ENCODE measurements at places on chromosomes 7 and 10.
A peak's percentile ranks its signal among the peaks of the same experiment; 100 is the strongest.

- no peak for DNase-seq
Observed at GRCh38 chr10:72105098-72105475, 16.7 kb upstream of the SPOCK2 start.

- no peak for DNase-seq
Observed at GRCh38 chr7:593324-594115, 73.9 kb upstream of the PDGFA start.

DNA sequence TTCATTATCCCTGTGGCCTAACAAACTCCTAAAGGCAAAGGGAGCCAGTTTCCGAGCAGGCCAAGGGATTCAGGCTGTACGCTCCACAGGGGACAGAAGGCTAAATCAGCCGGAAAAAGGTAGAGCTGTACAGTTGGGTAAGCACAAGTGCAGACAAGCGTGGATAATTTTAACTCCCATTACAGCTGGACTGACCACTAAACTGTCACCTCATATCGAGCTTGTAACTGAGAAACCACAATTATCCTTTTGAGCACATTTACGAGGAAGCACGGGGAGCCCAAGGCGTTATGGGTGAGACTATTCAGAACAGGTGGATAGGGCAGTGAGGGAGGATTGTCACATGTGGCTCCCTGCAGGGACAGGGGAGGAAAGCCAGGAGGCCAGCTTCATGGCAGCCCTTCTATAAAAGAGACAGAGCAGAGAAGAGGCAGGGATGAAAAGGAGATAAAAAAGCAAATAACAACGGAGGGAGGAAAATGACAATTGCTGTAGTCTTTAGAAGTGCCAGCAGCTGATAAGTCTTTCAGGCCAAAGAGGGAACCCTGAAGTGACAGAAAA, 288.0 kb downstream of the FGFR2 start:
- no peak for DNase-seq

GRCh38 chr10:129760416-129760815, 203.7 kb downstream of the EBF3 start:
- no peak for DNase-seq

DNA sequence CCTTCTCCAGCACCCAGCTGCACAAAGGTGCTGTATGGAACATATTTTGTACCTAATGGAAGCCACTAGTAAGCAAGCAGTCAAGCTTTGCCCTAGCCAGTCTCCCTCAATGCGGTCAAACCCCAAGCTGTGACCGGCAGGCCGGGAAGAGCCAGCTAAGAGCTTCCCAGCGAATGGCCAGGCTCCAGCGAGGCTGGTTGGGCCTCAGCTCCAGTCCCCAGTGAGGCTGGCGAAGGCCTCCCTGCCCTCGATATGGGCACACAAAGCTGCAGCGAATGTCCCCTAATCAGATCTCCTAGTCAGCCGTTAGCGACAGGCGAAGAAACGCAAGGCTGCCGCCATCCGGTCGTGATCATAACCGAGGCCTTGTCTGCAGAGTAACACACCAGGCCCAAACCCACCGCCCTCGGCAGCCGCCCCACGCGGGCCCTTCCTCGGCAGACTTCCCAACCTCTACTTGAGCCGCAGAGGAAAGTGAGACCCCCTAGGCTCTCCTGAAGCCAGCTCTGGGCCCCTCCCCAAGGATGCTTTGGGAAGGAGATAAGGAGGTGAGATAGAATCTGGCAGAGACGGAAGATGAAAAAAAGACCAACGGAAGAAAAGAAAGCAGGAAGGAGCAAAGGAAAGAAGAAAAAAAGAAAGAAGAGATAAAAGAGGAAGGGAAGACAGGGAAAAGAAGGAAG, 3.1 kb upstream of the HOXA9 start:
- DNase-seq: peak; percentile 49

DNA sequence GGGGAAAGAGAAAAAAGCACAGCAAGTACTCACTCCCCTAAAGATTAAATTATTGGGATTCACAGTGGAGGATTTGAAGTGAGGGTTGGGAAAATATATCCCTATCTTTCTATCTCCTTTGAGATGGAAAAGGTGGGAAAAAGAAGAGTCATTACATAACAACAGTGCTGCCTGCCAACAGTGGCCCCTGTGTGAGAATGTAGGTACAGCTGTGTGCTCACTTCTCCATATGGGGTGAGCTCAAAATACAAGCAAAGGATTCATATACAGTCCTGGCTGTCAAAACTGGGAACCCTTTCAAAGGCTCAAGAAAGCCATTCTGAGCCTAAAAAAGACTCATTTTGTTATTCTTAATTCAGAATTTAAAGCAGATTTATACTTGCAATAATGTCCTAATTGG, 458.5 kb downstream of the GPAM start:
- DNase-seq: no peak

DNA sequence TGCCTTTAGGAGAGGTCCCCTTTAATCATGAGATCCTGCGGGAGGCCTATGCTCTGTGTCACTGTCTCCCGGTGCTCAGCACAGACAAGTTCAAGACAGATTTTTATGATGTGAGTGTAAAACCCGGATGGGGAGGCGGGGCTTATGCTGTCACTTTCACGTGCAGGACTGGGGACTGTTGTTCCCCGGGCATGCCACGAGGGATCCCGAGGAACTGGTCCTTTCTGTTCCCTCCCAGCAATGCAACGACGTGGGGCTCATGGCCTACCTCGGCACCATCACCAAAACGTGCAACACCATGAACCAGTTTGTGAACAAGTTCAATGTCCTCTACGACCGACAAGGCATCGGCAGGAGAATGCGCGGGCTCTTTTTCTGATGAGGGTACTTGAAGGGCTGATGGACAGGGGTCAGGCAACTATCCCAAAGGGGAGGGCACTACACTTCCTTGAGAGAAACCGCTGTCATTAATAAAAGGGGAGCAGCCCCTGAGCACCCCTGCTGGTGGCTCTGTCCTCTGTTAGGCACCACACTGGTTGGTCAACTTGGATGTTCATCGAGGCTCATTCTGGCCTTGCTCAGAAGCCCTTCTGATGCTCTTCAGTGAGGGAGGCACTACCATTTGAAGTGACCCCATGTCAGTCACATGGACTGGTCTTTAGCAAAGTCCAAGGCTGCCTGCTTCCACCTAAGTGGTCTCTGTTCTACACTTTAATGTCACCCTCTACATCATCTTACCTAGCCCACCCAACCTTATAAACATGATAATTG, 2.8 kb downstream of the COPS6 start:
- no peak for DNase-seq
